Activated CD8-positive, alpha-beta memory T cell treated with anti-CD3 and anti-CD28 coated beads for 4 hours (primary cell): ENCODE measurements at places on chromosomes 6 and 20.
A peak's percentile ranks its signal among the peaks of the same experiment; 100 is the strongest.

GRCh38 chr6:152981219-152981618, 1.6 kb downstream of the FBXO5 start:
- no peak for DNase-seq

- no peak for DNase-seq
Observed at GRCh38 chr6:101000341-101000740, 119.2 kb upstream of the ASCC3 start.

DNA sequence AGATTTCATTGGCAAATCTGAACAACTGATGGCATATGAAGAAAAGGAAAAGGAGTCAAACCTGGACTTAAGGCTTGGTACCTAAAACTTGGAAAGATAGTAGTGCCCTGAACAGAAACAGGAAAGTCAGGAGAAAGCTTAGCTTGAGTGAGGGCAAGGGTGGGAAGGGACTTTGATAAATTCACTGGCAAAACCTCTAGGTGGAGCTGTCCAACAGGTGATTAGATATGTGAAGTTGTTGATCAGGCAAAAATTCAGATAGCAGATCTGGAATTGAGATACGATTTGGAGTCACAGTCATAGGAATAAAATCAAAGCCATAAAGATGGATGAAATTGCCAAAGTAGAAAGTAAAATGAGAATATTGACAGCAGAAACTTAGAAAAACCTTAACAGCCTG, 16.1 kb upstream of the ZNF292 start:
- no peak for DNase-seq

DNA sequence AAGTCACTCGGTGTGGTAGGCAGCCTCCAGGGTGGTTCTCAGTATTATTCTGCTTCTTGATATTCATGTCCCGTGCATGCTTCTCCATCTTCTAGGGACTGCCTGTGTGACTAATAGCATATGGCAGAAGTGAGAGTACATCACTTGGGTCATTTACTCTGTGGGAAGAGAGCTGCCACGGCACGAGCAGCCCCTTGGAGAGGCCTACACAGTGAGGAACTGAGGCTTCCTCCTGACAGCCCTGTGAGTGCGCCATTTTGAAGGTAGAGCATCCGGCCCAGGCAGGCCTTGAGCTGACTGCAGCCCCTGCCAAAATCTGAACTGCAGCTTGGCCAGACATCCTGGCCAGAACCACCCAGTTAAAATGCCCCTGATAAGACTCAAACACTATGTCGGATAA, 17.3 kb upstream of the MCUR1 start:
- DNase-seq, result no peak

- no peak for DNase-seq
Observed at GRCh38 chr6:111406200-111406721, 76.8 kb downstream of the REV3L start.

DNA sequence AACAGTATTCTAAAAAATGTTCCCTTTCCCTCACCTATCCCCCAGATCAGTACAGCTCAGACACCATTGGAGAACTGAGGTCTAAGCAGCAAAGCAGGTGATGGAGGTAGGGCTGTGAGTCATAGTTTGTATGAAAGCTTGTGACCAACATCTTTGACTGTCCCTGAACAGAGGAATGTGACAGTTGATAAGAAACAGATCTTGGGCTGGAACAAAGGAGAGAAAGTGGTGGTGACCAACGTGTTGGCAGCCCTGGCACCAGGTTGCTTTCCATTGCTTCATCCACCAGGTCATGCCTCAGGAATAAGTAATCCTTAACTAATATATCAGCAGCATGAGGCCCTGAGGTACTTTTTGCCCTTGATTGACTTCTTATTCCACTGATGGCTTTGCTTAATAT, 19.9 kb upstream of the CRIP3 start:
- no peak for DNase-seq

GRCh38 chr20:52454660-52455059, 263.1 kb upstream of the ZFP64 start:
- no peak for DNase-seq

- no peak for DNase-seq
Observed at GRCh38 chr6:7673063-7673536, 52.8 kb upstream of the BMP6 start.

- no peak for DNase-seq
Observed at GRCh38 chr6:88872962-88873361, 90.5 kb downstream of the RNGTT start.

DNA sequence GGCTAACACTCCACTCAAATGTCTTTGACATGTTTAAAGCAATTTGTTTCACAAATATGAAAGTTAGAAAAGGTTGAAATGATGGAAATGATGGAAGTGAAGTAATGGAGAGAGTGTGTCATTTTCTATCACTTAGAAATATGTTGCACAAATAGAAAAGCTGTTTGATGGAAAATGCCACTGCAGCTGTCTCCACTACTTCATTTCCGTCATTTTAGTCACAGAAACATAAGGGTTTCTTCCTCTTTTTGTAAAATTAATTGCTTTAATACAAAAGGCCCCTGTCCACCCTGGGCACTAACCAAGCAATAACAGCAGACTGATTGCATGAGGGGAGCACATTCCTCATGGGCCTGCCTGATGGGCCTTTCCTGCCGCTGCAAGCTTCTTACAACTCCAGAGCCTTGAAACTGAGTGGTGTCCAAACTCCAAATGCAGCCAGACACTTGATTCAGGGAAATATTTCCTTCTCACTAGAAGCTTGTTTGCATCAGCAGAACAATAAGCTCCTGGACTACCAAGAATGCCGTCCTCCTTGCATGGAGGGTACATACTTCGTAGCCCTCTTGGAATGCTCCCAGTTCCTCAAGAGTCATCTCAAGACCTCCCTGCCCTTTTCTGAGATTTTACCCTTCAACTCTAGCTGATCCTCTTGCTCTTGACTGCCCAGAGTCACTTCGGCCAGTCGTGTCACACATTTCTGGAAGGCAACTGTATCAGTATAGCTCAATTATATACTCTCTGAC, 36.1 kb downstream of the F13A1 start:
- DNase-seq, result no peak

DNA sequence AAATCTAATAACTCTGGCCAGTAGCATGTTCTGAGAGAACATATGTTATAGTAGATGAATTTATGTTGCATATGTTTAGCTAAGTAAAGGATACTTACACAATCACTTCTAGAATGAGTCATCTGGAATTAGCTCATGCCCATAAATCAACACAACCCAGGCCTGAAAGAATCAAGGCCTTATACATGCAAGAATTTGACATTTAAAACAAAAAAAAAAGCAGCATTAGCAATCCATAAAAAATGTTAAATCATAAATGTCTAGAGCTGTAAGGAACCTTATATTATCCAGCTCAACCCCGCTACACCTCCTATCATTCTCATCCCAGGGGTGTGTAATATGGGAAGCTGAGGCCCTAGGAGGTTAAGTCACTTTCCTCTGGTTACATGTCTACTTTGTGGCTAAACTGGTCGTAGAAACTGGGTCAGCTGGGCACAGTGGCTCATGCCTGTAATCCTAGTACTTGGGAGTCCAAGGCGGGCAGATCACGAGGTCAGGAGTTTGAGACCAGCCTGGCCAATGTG, 105.2 kb upstream of the CARMIL1 start:
- DNase-seq, result no peak

DNA sequence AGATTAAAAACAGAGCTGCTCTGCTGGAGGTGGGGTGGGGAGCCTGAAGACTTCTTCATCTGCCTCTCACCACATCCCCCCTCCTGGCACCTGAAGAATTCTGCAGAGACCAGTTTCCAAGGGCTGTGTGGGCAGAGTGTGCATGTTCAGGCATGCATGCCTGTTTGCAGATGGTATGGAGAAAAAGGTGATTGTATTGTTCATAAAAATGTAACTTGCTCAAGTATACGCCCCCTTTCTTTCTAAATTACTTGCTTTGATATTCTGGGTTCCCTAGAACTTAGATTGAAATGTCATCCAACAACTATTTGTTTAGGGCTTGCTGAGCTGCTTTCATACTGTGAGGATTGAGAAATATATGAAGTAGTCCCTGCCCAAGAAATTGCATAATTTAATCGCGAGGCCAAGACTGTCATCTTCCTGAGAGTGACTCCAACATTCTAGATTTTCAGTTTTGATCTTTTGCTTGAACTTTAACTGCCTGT, 83.6 kb downstream of the LCA5 start:
- DNase-seq, result no peak

GRCh38 chr6:110446405-110446804, 30.0 kb downstream of the SLC22A16 start:
- no peak for DNase-seq

- no peak for DNase-seq
Observed at GRCh38 chr6:151962246-151962846, 154.9 kb downstream of the ESR1 start.

DNA sequence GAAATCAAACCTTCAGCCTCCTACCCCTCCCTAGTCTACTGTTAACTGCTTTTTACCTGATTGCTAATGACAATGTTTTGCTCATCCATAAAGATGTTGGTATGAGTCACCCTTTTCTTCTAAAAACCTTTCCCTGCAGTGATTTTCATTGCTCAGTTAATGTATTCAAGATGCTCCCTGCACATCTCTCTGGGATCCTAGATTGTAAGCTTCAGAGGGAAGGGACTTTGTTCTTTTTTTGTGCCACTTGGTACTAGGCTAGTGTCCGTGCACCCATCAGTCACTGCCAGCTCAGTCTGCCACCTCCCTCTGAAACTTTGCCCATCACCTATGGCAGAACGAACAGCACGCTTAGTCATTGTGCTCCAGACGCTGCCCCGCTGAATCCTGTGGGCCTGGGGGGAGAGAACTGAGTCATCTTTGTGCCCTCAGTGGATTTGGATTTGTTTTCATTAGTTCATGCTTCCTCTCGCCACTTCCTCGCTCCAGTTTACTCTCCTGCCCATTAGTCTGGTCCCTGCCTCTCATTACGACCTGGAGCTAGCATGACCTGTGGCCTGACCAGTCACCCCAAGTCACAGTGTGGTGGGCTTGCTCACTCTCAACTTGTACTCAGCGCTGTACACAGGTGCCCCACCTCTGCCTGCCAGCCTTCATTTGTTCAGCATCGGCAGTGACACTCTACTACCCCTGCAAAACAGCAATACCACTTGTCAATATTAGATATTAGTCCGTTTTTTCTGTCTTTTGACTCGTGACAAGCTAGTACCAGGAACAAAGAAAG, 78.0 kb upstream of the TMEM181 start:
- no peak for DNase-seq

DNA sequence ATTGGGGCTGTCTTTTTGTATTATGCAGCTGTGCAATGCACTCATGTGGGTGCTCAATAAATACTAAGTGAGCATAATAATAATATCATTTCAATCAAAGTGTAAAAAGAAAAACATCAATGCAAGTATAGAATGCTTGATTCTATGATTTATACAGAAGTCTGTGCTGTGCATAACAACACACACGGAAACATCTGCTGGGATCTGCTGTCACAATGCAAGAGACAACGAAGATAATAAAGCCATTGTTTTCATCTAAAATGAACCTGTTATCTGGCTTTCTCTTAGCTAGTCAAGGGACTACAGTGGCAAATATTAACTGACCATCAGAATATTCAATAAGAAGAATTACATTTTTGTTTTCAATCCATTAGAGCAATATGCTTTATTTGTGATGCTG, 1156.9 kb upstream of the MAP3K7 start:
- no peak for DNase-seq

GRCh38 chr6:90218959-90219208, 77.8 kb downstream of the BACH2 start:
- DNase-seq, result no peak

GRCh38 chr20:46265539-46265938, 42.8 kb downstream of the CDH22 start:
- DNase-seq, result no peak

GRCh38 chr6:154359679-154360078, 3.1 kb upstream of the IPCEF1 start:
- DNase-seq, result no peak

DNA sequence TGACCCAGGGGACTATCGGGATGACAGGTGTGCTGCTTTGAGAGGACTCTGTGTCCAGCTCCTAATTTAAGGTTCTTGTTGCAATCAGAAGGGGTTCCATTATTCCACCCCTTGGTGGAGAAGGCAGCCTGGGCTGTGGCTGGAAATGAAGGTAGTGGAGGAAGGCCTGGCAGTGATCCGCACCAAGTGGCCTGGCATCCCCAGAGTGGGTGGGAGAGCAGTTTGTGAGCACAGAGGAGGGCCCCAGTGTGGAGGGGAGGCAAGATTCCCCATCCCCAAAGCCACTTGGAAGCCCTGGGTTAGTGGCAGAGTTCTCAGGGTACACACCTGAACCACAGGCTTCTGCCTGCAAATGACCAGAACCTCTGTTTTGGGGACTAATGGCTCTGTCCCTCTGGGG, 2.3 kb downstream of the TGM3 start:
- DNase-seq, result no peak

- DNase-seq, result peak; percentile 42
Observed at GRCh38 chr6:42901538-42901957, 14.3 kb upstream of the PTCRA start.

DNA sequence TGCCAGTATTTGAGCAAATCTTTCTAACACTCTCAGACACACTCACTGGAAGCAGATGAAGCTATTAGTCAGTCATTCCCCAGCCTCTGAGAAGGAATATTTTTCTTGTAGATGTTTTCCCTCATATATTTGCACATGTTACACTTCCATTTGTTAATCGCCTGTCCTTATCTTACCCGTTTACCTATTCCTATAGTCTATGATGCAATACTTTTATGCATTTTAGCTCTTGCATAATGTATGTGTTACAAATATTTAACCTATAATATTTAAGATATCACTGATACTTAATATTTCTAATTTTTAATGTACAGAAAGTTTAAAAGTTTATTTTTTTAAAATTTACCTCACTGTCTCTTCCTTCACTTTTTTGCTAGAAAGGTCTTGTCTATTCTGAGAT, 71.9 kb downstream of the PCSK2 start:
- no peak for DNase-seq

- no peak for DNase-seq
Observed at GRCh38 chr6:52426667-52427066, 6.5 kb downstream of the EFHC1 start.

DNA sequence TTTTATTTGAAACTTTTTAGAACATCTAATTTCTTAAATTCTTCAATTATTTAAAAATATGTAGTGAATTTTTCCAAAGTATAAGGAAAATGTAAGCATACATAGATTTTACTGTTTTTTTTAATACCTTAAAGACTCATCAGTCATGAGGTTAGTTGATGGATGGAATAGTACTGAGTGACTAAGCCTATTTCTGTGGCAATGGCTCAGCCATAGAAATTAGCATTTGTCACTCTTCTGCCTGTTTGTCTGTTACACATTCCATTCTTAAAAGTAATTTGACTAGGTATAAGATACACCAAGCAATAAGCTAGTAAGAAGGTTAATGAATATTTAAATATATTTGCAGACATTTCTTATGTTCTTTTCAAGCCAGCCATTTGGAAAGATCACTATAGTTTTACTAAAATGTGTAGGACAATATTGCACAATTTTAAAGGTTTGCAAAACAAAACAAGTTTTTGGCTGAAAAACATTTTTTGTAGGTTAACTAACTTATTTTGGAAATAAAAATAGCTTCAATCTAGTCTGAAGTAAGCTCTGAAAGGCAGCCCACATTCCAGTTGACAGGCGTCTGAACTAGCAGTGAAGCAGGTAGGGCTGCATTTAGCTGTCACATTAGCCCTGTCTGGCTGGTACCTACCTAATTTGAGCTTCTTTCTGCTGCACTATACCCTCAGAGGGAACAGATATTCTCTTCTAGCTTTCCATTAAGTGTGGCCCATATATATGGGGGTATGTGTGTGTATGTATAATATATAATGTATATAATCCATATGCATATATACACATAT, 385.7 kb downstream of the GRIK2 start:
- DNase-seq, result no peak
